Karpas-422 (cell line): ENCODE measurements at places on chromosomes 6 and 20.

DNA sequence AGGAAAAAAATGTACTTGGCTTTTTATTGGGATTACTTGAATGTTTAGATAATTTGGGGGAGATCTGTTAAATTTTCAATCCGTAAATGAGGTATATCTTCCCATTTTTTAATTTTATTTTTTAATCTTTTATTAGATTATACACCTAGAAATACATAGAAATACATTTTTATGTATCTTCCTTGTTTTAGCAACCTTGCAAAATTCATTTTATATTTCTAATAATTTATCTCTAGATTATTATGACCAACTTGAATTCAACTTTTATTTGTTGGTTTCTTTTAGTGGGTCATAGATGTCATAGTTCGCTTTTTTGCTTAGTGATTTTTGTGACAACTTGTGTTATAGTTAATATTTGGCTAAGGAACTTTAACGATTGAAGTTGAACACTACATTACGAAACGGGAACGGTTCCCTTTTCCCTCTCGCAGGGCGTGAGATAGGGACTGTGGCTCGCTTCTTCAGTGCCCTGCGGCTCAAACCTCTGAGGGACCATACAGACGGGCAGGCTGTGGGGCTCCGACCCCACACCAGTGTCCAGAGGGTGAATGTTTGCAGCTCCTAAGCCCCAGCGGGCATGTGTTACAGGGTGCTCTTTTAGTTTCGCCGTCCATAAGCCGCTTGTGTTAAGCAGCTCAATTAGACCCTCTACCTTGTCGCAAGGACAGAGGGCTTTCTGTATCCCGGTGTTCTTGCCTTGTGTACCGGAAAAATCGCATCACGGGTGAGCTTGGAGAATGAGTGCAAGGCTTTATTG, 53.8 kb downstream of the PRND start:
- DNase-seq, result no peak

DNA sequence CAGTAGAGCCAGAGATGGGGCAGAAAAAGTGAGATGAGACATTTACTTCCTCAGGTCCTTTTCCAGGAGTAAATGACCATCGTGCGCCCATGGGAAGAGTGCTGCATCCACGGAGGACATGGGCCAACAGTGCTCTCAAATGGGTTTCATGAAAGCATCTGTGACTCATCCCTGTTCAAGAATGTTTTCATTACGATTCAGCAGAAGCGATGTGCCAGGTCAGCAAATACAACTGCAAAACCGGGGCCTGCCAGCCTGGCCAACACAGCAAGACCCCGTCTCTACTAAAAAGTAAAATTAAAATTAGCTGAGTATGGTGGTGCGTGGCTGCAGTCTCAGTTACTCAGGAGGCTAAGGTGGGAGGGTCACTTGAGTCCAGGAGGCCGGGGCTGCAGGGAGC, 125.1 kb downstream of the LY86 start:
- DNase-seq, result no peak

GRCh38 chr6:41027799-41028560, 11.0 kb downstream of the UNC5CL start:
- peak; percentile 86 for DNase-seq

GRCh38 chr6:155454008-155454407, 1.6 kb downstream of the NOX3 start:
- DNase-seq, result no peak

- no peak for DNase-seq
These were observed 64.6 kb upstream of the ELOVL5 start for GRCh38 chr6:53413326-53413725.

GRCh38 chr6:148807784-148808183, 61.0 kb downstream of the UST start:
- no peak for DNase-seq

DNA sequence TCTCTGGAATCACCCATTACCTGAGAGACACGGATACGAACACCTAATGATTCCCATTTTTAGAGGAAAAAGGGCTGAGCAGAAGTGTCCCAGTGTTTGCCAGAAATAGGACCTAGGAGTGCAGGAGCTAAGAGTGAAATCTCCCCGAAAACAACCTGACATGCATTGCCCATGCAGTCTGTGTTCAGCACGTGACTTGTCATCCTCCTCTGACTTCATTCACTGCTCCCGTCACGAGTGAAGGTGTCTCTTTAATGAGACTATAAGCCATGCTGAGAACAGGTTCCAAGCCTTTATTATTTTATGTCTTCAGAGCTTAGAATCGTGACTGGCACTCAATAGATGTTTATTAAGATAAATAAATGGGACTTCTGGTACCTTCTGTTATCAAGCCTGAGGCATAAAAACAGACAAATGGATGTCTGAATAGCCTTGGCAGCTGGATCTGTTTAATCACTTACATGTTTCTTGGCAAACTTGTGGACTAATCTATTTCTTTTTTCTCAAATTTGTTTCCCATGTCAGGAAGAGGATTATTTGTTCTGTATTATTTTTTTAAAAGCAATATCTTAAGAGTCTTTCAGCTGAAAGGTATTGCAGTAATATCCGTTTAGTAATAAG, 3.7 kb upstream of the MLIP start:
- DNase-seq, result no peak

DNA sequence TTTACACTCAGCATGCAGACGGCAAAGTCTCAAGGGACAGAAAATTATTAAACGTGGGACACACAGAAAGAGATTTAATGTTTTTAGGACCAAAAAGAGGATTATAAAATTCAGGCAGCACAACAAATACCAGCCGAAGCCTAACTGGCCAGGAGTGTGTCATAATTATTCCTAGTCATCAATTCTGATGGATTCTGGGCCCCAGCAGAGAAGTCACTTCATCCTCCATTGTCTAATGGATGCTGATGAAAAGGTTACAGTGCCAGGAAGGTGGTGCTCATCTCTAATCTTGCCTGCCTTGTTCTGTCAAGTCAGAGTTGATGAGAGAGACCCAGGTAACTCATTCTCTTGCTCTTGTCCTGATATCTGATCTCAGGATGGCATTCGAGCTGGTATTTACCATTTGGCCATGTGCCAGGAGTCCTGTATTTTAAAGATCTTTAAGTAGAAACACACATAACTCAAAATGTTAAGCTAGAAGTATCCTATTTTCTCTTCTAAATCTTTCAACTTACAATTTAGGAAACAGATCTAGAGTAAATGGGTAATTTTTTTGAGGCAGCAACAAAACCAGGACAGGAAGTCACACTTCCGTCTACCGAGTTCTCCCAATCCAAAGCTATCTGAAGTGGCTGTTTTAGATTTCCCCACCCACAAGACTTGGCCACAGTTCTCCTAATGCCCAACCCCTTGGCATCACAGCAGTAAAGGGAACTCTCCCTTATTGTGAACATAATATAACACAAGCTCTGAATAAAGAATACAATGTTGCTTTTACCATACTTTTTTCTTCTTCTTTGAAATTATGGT, 50.0 kb downstream of the ADAT2 start:
- no peak for DNase-seq
